ENCODE measurements at places on chromosomes 6 and 20. TPM values are rescaled to one million over a fixed set of nuclear protein-coding genes. Genes with fewer than 3 reads are reported as not detected.

- DNase-seq = no peak
Observed at GRCh38 chr6:119565893-119566292, 216.3 kb upstream of the MAN1A1 start.

GRCh38 chr6:159461998-159462397, 231.0 kb downstream of the SOD2 start:
- no peak for DNase-seq

GRCh38 chr6:154337406-154338005, 19.1 kb downstream of the IPCEF1 start:
- no peak for DNase-seq

The FHL5 gene
- not detected for total RNA-seq

The FGD2 gene
- total RNA-seq = 2.8 TPM

All from T-cell (primary cell).